ENCODE measurements at places on chromosomes 2 and 18. TPM values are rescaled to one million over a fixed set of nuclear protein-coding genes. Genes with fewer than 3 reads are reported as not detected.

DNA sequence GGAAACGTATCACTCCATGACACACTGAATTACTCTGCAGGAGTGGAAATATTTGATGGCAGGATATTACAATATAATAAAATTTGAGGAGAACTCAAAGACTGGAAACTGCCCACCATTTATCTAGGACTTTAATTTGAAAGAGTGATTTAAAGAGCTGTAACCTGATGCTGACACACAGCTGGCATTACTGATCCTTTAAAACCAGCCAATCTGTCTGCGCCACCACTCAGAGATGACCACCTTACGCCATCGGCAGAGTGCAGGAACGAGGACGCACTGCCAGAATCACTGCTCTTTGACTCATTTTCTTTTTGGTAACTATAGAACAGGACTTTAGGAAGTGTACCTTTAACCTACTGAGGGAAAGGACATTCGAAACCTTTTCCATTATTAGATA lies 114.1 kb downstream of the EPB41L3 start:
- H3K27ac ChIP-seq, result no peak overlapping the region
- no peaks in the 10 kb centered on the region for H3K36me3 ChIP-seq
- DNase-seq, result no peak
- peaks cover 2% of the 10 kb centered on the region for H3K4me1 ChIP-seq

- DNase-seq, result no peak
- H3K4me3 ChIP-seq, result no peak overlapping the region
- H3K27me3 ChIP-seq, result no peaks in the 10 kb centered on the region
Measured at GRCh38 chr2:105577762-105578161, 166.9 kb upstream of the NCK2 start.

DNA sequence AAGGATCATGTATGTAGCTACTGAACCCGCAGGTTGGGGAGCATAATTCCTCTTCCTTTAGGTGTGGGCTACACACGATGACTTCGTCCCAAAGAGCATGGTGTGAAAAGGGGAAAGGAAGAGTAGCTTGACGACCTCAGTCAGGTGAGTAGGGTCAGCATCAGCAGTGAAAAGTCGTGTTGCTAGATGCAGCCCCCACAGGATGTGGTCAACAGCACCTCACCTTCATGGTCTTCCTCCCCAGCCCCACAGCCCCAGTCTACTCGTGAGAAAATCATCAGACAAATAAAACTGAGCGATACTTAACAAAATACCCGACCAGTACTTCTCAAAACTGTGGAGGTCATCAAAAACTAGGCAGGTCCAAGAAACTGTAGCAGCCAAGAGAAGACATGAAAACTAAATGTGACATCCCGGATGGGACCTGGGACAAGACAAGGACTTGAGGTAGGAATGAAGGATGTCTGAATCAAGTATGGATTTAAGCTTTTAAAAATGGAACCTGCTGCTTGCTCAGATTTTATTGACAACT lies 77.5 kb upstream of the NFATC1 start:
- peaks cover 26% of the 10 kb centered on the region for H3K36me3 ChIP-seq
- H3K4me1 ChIP-seq, result peaks cover 15% of the 10 kb centered on the region
- no peaks in the 10 kb centered on the region for H3K27me3 ChIP-seq
- H3K4me3 ChIP-seq, result no peak overlapping the region

Gene KCNG2
- not detected for total RNA-seq

GRCh38 chr2:30282721-30283120 lies 51.4 kb downstream of the LBH start:
- no peak overlapping the region for H3K27ac ChIP-seq
- peaks cover 18% of the 10 kb centered on the region for H3K4me1 ChIP-seq
- H3K27me3 ChIP-seq, result no peaks in the 10 kb centered on the region
- no peak overlapping the region for H3K4me3 ChIP-seq
- no peaks in the 10 kb centered on the region for H3K36me3 ChIP-seq
- DNase-seq, result no peak

GRCh38 chr18:75656563-75657247 lies 229.2 kb upstream of the SMIM21 start:
- H3K4me1 ChIP-seq, result no peaks in the 10 kb centered on the region
- no peak for DNase-seq
- H3K4me3 ChIP-seq, result no peak overlapping the region
- no peak overlapping the region for H3K27ac ChIP-seq
- H3K27me3 ChIP-seq, result peaks cover 4% of the 10 kb centered on the region

Gene GULP1
- not detected for total RNA-seq

DNA sequence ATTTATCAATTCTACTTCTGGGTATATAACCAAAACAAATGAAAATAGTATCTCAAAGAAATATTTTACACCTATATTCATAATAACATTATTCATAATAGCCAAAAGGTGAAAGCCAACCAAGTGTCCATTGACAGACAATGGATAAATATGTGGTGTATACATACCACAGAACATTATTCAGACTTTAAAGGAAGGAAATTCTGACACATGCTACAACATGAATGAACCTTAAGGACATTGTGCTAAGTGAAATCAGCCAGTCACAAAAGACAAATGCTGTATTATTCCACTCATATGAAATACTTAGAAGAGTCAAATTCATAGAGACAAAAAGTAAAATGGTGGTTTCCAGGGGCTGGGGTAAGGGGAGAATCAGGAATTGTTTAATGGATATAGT lies 370.5 kb upstream of the CHAC2 start:
- no peaks in the 10 kb centered on the region for H3K4me1 ChIP-seq
- H3K36me3 ChIP-seq, result no peaks in the 10 kb centered on the region
- no peak overlapping the region for H3K4me3 ChIP-seq

GRCh38 chr2:231397928-231398294 lies 2.4 kb downstream of the B3GNT7 start:
- H3K36me3 ChIP-seq, result no peaks in the 10 kb centered on the region
- no peak for DNase-seq
- no peak overlapping the region for H3K27ac ChIP-seq

All from activated CD4-positive, alpha-beta memory T cell treated with anti-CD3 and anti-CD28 coated beads for 36 hours (primary cell).